ENCODE measurements at places on chromosomes 5 and 9.

- DNase-seq: no peak
These were observed 1.2 kb downstream of the RNF14 start for GRCh38 chr5:141969783-141970771.

- no peak for DNase-seq
These were observed 29.8 kb downstream of the ADAM19 start for GRCh38 chr5:157545610-157546310.

DNA sequence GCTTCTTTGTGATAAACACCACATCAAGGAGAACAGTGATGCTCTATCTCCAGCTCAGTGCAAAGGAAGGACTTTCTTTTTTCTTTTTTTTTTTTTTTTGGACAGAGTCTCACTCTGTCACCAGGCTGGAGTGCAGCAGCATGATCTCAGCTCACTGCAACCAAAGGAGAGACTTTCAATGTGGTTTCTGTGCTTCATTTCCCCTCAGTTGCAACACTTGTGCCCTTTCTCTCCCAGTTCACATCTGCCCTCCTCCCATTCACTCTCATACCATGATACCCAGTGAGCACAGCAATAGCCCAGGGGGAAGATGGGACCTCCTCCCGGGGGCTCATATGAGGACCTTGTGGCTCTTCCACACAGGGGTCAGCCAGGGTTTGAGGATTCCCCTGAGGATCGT lies 110.0 kb downstream of the MTRR start:
- DNase-seq: no peak

GRCh38 chr5:93402451-93402850 lies 178.6 kb downstream of the NR2F1-AS1 start:
- DNase-seq: no peak

- no peak for DNase-seq
These were observed 34.1 kb upstream of the SLC22A5 start for GRCh38 chr5:132335402-132335801.

DNA sequence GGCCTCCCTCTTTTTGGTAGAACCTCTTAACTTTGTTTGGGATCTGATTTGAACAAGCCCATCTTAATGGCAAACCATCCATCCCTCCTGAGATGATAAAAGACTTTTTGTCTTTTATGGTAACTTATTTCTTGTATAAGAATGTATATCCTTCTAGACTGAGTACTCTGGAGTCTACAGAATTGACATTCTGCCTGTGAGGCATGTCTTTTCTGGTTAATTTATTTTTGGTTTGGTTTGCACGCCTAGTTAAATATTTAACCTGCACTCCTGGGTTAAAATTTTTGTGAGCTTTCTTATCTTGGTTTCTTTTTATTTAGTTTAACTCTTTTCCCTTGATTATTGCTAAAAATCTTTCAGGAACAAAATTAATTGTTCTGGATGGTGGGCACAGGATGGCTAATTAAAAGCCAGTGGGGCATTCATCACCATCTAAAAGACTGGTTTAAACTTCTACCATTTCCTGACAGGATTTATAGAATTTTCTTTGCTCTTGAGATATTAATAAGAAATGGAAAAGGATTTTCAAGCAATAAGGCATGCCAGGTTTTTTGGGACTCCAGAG lies 50.3 kb downstream of the PHAX start:
- no peak for DNase-seq

GRCh38 chr9:131672451-131672850 lies 67.4 kb downstream of the RAPGEF1 start:
- no peak for DNase-seq

All from 8988T (cell line).